Fibroblast of pulmonary artery (primary cell): ENCODE measurements at places on chromosomes 16 and 17.
A peak's percentile ranks its signal among the peaks of the same experiment; 100 is the strongest.

DNA sequence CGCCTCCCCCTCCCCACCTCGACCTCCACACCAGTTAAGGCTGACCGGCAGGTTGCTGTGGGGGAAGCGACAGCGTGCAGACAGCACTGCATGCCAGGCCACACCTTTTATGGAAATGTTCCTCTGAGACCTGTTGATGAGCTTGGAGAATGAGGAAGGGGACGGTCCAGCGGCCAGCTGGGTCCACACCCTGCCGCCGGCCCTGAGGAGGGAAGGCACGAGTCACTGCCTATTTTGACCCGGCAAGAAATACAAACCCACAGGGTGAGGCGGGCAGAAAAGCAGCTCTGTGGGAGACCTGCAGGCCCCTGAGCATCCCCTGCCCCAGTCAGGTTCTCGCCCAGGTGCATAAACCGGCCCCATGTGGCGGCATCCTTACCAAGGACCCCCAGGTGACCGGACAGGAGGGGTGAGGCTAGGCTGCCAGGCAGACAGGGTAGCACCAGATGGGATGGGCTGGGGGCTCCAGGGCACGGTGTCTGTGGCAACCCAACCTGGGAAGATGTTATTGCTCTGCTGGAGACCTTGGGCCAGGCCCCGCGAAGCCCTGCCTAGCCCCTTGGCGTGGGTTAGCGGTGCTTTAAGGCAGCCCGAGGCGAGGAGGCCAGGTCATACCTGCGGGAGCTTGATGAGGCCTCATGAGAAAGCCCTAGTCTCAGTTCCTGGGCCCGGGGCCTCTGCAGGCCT is 12.7 kb downstream of the NATD1 start:
- DNase-seq, result no peak

GRCh38 chr16:1781758-1782407 is 488 bp downstream of the SPSB3 start:
- no peak for DNase-seq

GRCh38 chr16:87844809-87845208 is 24.5 kb downstream of the SLC7A5 start:
- DNase-seq, result no peak

DNA sequence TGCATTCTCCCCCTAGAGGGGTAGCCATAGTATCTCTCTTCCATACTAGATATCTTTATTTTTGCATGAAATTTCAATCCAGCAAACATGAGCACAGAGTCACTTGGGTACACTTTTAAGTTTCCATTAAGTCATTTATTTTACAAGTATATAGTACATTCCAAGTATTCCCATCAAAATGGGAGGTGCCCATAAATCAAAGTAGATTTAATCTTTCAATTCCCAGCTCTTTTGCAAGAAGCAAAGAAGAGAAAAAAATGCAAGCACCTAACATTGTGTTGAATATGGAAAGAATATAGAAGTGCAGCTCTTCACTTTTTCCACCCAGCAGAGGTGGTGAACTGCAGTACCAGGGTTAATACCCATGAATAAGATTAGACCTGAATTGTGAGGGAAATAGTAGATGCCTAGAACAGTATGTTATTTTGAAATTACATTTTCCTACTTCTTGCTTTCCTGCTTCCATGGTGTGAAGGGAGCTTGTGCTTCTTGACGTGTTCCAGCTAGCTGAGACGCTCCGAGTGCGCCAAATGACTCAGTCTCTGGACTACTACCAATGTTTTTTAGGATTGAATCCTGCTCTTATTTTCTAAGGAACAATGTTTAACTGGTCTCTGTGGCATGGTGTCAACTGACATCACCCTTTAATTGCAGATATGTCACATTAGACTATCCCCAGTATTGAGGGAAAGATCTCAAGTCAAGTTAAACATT is 151.1 kb upstream of the MAF start:
- DNase-seq, result peak; percentile 13

GRCh38 chr17:39980351-39981206 is at the start of gene PSMD3:
Gene PSMD3 (plus strand): TSS chr17:39980807. CDS start chr17:39980971, 164 bp downstream.
- peak; percentile 100 for DNase-seq

DNA sequence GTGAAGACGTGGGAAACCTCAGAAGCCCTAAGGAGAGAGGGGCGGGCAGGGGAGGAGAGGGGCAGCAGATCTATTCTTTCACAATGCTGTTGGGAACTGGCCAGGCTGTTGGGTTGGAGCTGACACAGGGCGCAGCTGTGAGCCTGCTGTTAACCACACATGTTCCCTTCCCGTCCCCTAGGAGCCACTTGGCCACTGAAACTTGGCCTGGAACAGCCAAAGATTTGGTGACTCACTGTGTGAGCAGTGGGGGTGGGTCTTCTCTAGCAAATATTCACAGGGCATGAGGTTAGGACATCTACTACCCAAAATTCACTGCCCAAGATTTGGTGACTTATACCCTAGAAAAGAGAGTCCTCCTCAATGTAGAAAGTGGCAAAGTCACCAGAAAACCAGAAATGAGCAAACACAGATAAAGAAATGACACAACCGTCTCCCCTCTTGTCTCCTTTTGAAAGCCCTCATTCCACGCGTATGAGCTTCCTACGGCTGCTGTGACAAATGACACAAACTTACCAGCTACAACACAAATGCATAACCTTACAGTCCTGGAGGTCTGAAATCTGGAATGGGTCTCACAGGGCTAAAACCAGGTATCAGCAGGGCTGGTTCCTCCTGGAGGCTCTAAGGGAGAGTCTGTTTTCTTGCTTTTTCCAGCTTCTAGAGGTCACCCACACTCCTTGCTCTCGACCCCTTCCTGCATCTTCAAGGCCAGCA is 6.3 kb downstream of the TBC1D16 start:
- DNase-seq, result peak; percentile 84

DNA sequence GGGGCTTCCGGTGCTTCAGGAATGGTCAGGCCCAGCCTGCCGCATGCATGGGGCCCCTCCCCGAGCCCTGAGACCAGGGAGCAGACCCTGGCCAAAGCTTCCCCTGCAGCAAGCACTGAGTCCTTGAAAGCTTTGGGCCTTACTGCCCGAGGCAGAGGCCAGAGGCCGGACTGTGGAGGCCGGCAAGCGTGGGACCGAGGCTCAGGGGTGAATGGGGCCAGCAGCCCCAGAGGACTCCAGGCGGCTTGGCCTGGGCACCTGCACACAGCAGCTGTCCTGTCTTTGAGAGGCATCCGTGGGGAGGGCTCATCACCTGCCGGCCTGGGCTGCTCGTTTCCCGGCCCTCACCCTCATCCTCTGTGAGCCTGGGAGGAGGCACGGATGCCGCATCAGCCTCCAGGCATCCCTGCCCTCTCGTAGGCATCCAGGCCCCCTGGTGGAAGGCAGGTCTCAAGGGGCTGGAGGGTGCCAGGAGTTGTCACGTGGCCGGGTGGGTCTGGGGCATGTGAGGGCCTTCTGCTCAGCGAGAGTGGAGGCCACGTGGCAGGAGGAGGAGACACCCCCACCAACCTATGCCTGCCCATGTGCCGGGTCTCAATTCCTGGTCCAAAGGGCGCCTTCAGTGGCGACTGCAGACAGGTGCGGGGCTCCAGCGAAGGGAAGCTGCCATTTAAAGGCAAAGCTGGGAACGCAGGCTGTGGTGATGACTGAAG is 31.4 kb downstream of the CACNA1H start:
- DNase-seq, result no peak
